ENCODE measurements at places on chromosomes 2 and 18.

- DNase-seq, result no peak
Measured at GRCh38 chr2:180715044-180715443, 265.4 kb upstream of the UBE2E3 start.

GRCh38 chr2:8675543-8675942, 6.3 kb upstream of the ID2 start:
- no peak for DNase-seq

GRCh38 chr18:35246831-35247230, 6.0 kb downstream of the ZNF397 start:
- no peak for DNase-seq

GRCh38 chr2:148966438-148966758, 72.1 kb upstream of the LYPD6B start:
- no peak for DNase-seq

- no peak for DNase-seq
Measured at GRCh38 chr2:120396861-120397811, 51.2 kb downstream of the INHBB start.

DNA sequence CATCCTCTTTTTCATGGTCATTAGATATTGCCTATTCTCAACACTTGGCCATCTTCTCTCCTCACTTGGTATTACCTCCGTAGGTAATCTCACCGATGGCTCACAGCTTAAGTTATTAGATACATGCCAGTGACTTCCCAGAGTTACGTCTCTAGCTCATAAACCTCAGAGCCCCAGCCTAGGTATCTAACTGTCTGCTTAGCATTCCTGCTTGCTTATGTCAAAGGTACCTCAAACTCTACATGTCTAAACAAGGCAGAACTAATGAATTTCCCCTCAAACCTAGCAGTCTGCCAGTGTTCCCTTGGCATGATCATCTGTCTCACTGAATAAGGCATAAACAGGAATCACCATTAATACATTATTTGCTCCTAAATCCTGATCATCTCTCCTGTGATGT, 27.7 kb upstream of the ZNF638 start:
- DNase-seq, result no peak

DNA sequence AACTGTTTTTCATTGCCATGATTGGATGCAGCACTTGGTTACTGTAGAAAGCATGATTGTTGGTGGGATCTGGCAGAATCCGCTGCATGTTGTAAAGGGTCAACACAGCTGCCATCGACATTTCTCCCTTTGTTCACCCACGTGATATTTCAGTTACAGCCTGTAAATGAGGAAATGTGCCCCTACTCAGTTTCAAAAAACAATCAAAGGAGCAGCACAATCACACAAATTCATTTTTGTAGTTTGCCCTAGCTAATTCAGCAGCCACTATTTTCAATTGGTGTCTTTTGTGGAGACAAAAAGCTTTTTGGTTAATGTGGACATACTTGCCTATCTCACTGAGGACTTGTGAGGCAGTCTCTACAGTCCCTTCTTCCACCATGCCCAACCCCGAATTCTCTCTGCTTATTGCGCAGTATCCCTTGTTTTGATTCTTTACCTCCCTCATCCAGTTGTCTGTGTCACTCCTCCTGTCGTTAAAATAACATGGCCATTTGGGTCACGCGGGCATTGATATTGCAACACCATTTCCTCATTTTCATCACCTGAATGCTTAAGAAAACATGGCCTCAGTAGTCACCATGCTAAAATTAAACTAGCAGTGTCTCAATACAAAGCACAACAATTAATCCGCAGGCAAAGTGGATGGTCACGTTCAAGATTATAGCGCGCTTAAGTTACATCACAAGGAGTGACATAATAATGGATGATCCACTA, 6.4 kb upstream of the PROC start:
- DNase-seq, result no peak

DNA sequence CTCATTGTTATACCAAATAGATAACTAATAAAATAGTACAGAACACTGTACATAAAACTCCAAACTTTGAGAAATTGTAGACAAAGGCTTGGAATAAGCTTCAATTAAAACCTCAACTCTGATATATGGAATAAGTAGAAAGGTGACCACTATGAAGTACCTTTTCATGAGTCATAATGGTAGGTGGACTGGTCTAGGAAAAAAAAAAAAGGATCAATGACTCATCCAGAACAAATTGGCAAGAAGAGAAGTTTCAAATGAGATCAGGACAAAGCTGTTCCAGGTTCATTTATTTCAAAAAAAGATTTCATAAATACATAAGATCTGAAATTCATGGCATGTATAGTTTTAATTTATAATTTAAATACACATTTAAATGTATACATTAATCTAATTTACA, 769.7 kb downstream of the SUCLG1 start:
- no peak for DNase-seq

DNA sequence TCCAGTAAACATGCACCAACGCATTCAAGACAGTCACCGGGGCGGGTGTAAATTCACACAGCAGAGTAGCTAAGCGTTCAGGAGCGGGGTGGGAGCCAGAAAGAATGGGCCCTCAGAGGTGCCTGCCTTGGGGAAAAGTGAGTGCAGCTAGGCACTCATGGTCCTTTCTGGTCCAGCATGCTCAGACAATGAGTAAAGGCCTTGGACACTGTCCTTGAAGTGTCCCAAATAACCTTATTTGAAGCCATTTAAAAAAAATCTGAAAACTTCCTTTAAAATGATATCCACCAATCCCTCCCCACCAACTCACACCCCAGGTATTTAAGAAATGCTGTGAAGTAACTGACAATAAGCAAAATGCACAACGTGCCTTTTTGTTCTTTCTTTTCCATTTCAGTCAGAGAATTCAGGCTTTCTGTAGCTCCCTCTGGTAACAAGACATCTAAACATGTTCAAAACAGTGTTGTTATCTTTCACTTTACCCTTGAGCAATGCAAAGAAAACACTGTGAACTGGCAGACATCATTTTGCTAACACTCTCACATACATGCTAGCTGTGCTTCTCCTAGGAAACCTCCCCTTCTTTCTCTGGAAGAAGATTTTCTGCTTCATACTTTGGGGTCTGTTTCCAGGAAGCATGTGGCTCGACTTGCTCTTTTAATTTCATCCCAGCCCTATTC, 445.1 kb upstream of the SPRED2 start:
- DNase-seq, result no peak

DNA sequence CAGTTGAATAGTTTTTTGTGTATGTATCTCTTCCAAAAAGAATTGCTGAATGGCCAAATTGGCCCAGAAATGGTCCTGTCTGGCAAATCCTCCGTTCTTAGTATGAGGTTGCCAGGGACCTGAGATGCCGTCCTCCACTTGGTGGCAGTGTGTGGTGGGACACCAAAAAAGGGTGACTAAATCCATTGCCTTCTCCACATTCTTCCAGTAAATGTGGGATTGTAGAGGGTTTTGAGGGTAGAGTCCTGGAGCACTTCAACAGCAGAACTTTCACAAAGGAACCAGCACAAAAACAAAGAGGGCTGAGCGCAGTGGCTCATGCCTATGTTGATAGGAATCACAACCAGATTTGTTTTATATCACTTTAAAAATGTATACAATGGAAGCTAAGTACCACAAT, 199.9 kb downstream of the BCL2 start:
- DNase-seq, result no peak

DNA sequence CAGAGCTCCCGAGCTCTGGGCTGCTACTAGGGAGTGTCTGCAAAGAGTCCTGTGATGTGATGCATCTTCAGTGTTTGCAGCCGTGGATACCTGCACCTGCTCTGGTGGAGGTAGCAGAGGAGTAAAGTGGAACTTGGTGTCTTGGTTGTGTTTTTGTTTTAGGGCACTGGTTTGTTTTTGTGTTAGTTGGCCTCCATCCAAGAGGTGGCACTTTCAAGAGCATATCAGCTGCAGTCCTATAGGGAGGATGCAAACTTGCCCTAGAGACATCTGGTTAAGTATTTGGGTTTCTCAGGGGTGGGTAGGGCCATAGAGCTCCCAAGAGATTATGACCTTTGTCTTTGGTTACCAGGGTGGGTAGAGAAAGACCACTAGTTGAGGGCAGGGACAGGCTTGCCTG, 1249.0 kb upstream of the FAM98A start:
- no peak for DNase-seq

DNA sequence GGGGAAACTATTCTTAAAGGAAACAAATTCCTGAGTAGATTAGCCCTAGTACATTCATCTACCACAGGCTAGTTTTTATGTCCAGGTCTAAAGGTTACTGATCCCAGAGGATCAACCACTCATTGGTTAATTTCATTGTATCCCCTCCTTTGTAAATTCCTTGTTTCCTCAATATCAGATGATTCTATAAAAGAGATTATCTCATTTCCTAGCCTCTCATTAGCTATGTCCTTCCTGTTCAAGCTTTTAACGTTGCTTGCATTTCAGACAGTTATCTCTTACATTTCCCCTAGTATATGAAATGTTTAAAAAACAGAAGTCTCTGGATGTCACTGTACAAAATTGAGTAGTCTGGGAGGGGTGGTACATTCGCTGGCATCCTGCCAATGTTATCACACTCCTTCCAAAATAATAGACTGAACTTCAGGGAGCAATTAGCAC, 24.2 kb upstream of the ARMC9 start:
- DNase-seq, result no peak

DNA sequence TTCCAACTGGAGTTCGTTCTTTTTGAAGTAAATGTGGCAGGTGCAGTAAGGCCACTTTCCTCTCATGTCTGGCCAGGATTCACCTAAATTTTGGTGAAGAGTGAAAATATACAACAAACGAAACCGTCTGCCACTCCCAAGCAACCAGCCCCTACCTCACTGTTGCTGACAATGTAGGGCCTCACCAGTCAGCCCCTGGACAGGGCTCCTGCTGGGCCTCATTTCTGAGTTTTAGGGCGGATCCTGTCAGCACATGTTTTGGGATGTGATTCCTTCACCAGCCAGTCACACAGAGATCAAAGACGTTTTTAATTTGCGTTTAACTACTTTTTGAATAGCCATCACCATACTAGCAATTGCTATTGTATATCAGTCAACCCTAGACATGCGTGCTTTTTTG, 185.0 kb downstream of the WDR7 start:
- DNase-seq, result no peak

GRCh38 chr2:36507408-36507812, 90.6 kb downstream of the FEZ2 start:
- DNase-seq, result no peak

DNA sequence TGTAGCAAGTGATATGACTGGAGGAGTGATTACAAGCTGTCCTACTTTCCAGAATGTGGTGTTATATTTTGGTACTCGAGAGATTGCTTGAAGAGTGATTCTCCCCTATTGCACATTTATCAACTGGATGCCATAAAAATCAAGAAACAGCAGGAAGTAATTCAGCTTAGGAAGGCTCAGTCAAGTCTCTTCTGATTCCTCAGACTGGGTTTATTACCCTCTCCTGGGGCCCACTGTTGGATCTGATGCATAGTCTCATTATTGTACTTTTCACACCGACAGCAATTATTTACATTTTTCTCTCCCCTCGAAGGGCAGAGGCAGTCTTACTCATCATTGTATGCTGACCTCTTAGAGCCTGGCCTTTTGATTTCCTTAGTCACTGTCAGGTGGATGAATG, 9.3 kb downstream of the NOSTRIN start:
- no peak for DNase-seq

DNA sequence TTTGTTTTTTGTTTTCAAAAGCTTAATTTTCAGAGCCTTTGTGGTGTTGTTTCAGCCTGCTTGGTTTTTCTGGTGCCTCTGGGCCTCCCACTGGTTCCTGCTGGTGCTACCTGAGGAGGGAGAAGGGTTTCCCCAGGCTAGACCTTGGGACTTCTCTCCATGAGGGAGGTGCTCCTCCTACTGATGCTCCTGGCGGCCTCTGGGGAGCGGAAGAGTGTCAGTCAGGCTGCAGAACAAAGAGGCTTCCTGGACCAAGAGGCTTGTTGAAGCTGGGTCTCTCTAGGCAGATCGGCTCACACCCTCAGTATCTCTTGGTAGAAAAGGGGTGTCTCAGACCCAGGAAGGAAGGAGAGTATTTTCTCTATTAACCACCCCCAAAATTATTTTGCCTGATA, 32.2 kb downstream of the RFX8 start:
- no peak for DNase-seq

DNA sequence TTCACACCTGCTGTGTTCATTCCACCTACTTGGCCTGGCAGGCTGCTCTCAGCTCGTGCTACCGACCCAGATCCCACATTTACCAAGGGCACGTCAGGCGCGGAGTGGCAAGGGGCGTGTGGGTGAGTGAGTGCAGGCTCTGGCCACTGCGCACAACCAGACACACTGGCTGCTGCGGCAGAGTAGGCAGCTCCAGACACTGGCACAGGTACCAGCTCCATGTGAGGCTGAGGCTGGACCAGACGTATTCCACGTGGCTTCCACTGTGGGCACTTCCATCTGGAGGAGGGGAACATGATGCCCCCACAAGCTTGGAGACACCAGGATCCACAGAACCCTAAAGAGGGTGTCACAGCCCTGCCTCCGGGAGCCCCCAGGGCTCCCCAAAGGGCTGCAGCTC, 74.6 kb upstream of the ZNF804A start:
- DNase-seq, result no peak

DNA sequence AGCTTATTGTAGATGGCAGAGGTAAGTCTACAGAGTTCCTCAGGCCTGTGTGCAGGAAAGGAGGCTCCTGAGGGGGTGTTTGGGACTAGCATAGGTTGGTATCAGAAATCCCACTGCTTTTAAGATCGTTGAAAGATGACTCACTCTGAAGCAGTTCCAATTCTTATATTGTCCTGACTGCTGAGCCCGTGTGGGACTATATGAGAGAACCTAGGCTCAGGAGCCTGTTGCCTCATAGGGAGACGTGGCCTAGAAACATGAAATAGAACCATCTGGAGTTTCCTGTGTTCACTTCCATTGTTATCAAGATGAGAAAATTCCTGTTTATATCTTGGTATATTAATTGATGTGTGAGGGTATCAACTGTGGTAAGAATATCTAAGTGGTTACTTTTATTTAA, 5.7 kb downstream of the CCT7 start:
- DNase-seq, result no peak

GRCh38 chr2:17538022-17538843, 2.3 kb upstream of the VSNL1 start:
- DNase-seq, result no peak

DNA sequence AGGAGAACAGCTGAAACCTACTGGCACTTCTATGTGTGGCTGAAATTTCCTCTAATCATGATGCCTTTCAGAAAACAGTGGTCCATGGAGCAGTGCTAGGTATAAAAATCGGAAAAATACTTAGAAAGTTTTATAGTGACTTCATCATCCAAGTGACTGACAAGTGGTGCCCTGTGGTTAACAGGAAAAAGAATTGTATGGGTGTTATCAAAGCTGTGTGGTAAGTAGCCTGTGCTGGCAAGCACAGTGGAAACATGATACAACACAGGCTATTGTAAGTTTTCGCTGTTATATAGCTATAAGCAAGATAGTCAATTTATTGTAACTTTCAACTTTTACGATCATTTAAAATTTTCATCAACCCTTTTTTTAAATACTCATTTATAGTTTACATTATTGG, 1599.7 kb upstream of the ZEB2 start:
- no peak for DNase-seq

- no peak for DNase-seq
Measured at GRCh38 chr2:234031207-234031606, 19.3 kb upstream of the SPP2 start.

DNA sequence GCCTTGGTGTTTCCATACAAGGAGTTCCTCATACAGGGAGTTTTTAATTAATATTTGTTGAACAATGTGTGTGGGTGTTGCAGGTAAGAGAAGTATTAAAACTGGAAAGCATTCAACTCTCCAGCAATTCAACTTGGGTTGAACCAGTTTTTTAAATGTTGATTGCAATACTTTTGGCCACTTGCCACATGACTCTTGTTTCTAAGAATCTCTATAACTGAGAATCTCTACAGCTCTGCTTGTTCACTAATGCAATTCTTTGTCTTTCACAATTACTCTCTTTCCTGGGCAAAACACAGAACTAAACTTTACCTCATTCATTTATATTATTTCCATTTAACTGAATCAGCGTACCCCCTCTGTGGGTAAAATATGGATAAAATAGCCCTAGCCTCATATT, 429.4 kb downstream of the ARHGAP15 start:
- DNase-seq, result no peak

All from NCI-H187 treated with DMSO at 0.1 percent for 48 hours (cell line).